ENCODE measurements at places on chromosomes 3 and 15. TPM values are rescaled to one million over a fixed set of nuclear protein-coding genes. Genes with fewer than 3 reads are reported as not detected.

UNC13C gene
- total RNA-seq: not detected

PARL gene
- 45.8 TPM for total RNA-seq

NUSAP1 gene
- 182 TPM for total RNA-seq

TRIM59 gene
- total RNA-seq: 77.4 TPM

ESYT3 gene
- 0.16 TPM for total RNA-seq

SEMA3G gene
- 0.07 TPM for total RNA-seq

GPR156 gene
- total RNA-seq: 1.6 TPM

IL1RAP gene
- total RNA-seq: 14.6 TPM

TMEM45A gene
- total RNA-seq: 17.9 TPM

MAP1A gene
- total RNA-seq: 45.0 TPM

CCDC191 gene
- total RNA-seq: 5.6 TPM

CCDC80 gene
- total RNA-seq: 24.4 TPM

SELENOK gene
- 52.5 TPM for total RNA-seq

IRAK2 gene
- total RNA-seq: 6.4 TPM

GABRR3 gene
- total RNA-seq: not detected

SLC27A2 gene
- total RNA-seq: not detected

MUC4 gene
- total RNA-seq: not detected

CP gene
- not detected for total RNA-seq

CAMK2N2 gene
- 1.6 TPM for total RNA-seq

COL6A5 gene
- total RNA-seq: under 0.01 TPM

MANF gene
- 156 TPM for total RNA-seq

ECE2 gene
- total RNA-seq: not detected
